ENCODE measurements at places on chromosomes 1 and 21.

DNA sequence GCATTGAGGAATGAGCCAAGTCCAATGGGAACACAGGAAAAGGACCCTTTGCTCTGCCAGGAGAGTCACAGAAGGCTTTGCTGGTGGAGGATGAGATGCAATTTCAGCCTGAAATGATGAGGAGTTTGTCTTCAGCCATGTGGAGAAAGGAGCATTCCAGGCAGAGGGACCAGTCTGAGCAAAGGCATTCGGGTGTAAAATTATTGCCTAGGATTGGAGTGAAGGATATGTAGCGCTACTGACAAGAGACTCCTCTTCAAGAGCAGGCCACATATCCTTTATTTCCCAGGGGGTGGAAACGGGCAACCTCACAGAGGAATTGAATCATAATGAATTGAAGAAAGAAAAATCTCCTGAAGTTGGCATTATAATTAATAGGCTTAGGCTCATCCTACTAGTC is 1.1 kb upstream of the CSF1 start:
- no peak for DNase-seq

- no peak for DNase-seq
Observed at GRCh38 chr1:89949991-89950624, 44.8 kb upstream of the ZNF326 start.

- no peak for DNase-seq
Observed at GRCh38 chr1:103283841-103284669, 175.7 kb upstream of the COL11A1 start.

DNA sequence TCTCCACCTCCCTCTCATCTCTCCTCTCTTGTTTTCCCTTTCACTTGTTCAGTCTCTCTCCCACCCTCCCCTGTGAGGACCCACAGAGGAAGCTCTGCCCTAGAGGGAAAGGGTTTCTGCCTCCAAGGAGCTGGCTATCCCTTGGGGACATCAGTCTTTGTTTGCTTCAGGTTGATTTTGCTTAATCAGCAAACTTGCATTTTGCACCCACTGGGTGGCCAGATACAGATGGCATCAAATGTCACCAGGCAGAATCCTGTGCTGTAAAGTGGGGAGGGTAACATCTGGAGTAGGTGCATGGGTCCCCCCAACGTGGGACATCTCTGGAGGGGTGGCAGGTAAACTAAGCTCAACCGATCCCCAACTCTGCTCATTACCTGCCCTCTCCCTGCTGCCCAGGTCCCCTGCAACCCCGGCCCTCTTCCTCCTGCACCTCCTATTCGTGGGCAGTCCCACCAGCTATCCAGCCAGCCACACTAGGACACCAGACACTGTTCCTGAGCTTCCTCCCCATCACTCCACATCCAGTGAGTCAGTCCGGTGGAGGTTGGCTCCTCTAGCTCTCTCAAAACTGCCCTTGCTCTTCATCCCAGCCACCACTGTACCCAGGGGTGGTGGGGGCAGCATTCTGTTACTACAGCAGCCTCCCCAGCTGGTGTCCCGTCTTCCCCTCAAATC is 123.3 kb downstream of the KCNN3 start:
- DNase-seq, result no peak

- no peak for DNase-seq
Observed at GRCh38 chr1:56424744-56425493, 154.4 kb downstream of the PLPP3 start.

- peak; percentile 60 for DNase-seq
Observed at GRCh38 chr1:200367841-200368534, 41.8 kb downstream of the ZNF281 start.

DNA sequence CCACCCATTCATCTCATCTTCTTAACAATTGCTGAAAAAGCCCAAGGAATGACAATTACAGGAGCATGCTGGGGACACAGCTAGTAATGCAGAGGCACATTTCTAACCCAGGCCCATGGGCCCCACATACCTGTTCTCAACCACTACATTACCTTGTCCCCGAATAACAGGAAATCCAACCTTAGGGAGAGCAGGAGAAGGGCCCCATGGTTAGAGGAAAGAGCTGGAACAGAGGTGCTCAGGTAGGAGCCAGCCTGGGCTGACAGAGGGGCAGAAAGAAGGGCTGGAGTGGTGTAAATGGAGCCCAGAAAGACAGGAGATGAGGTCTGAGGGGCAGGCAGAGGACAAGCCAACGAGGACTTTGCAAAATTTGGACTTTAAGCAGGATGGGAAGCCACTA is 11.4 kb upstream of the S100A8 start:
- DNase-seq, result no peak

- no peak for DNase-seq
Observed at GRCh38 chr1:25217598-25218232, 14.6 kb downstream of the SYF2 start.

- no peak for DNase-seq
Observed at GRCh38 chr21:35028451-35028978, 20.6 kb downstream of the RUNX1 start.

GRCh38 chr1:44604157-44604955 is 69.9 kb downstream of the TMEM53 start:
- no peak for DNase-seq

GRCh38 chr1:111669268-111669667 is 49.7 kb downstream of the RAP1A start:
- no peak for DNase-seq

DNA sequence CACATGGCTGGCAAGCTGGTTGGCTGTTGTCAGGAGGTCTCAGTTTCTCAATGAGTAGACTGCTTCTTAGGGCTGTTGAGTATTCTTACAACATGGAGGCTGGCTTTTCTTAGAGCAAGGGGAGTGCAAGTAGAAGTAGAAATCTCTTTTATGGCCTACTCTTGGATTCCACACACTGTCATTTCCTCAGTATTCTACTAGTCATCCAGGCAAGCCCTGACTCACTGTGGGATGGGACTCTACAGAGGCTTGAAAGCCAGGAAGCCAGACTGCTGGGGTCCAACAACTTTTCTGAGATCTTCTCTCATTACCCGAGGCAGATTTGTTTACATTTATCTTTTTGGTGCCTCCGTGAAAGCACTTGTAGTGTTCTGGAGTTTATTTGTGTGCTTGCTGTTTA is 196.2 kb upstream of the APP start:
- DNase-seq, result no peak

GRCh38 chr1:97424209-97424608 is 496.6 kb downstream of the DPYD start:
- DNase-seq, result no peak

- no peak for DNase-seq
Observed at GRCh38 chr1:208637181-208637580, 393.0 kb upstream of the PLXNA2 start.

- no peak for DNase-seq
Observed at GRCh38 chr21:45748593-45748992, 105.1 kb downstream of the PCBP3 start.

DNA sequence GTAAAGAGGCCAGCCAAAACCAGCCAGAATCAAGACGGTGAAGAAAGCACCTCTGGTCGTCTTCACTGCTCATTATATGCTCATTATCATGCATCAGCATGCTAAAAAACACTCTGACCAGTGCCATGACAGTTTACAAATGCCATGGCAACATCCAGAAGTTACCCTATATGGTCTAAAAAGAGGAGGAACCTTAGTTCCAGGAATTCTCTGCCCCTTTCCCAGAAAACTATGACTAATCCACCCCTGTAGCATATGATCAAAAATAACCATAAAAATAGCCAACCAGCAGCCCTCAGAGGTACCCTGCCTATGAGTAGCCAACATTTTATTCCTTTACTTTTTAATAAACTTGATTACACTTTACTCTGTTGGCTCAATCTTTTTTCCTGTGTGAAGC is 34.2 kb upstream of the PBX1 start:
- no peak for DNase-seq

DNA sequence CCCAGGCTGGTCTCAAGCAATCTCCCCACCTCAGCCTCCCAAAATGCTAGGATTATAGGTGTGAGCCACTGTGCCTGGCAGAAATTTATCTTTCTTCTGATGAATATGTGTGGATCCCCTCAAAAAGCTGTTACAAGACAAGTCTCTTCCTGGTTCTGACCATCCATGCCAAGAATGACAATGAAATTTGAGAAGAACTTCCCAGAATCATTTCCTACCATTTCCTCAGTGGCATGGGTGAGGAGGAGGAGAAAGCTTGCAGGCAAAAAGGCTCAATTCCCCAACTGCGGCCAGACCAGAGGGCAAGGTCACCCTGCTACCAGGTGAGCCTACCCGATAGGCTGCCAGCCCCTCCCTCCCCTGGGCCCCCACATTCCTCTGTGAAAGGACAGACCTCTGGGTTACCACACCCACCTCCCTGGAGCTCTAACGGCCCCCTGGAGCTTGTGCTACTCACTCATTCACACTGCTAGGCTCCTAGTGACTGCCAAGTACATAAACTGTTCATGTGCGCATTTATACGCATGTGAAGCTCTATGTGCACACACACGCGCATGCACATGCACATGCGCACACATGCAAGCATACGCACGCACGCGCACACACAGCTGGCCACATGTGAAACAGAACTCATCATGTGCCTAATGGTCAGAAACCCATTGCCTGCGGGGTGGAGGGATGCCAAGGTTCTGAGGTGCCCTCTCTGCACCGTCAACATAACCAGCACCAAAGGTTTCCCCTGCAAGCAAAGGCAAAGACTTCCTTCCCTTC is 17.0 kb downstream of the MRAP start:
- no peak for DNase-seq

GRCh38 chr21:46144464-46145070 is 10.8 kb downstream of the FTCD start:
- no peak for DNase-seq

DNA sequence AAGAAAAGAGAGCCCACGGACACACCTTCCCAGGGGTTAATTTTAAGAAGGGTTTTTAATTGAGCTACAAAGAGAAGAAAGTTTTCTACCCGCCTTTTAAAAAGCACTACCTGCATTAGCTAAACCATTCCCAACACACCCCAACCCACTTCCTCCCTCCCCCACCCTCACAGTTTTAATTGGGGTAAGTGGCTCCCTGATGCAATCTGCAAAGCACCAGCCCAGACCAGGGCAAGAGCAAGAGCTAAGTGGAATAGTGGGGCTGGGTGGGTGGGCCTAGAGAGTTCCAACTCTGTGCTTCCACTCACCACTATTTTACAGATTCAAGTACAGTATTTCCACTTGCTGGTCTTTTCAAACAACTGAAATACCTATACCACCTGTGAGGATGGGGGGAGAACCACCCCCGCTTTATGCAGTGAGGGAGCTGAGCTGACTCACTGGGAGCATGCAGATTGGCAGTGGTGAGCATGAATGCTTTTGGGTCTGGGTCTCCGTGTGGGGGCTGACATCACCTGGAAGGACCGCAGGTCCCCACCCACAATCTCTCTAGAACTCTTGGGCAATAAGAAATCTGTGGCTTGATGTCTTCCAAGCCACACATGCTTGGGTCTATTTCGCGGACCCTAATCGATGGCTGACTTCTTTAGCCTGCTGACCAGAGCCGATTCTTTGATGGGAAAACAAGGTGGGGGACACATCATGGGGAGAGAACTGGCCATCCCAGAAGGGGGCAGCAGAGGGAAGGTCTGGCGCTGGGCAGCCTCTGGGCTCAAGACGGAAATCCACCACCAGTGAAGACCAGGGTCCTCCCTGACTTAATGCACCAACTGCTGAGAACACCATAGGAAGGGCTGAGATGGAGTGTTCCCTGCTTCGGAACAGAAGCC is 95.5 kb downstream of the SSBP3 start:
- DNase-seq, result peak; percentile 22

GRCh38 chr1:184461321-184461720 is 74.5 kb downstream of the C1orf21 start:
- DNase-seq, result no peak

- no peak for DNase-seq
Observed at GRCh38 chr21:40194185-40194980, 327.1 kb downstream of the PCP4 start.

GRCh38 chr1:4710592-4711415 is 56.4 kb downstream of the AJAP1 start:
- no peak for DNase-seq

DNA sequence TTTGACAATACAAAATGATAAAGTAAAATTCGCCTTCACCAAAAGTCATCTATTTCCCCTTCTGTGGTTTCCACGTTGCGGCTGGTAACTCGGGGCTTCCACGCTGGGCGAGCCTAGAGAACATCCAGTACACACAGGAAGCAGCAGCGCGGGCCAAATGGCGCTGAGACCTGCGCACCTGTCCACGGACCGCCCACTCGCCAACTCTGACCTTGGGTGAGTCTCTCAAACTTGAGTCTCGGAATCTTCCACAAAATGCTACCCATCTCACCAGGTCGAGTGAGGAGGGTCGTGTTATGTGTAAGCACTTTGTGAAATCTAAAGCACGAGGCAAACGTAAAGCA is 820 bp upstream of the TTF2 start:
- no peak for DNase-seq

DNA sequence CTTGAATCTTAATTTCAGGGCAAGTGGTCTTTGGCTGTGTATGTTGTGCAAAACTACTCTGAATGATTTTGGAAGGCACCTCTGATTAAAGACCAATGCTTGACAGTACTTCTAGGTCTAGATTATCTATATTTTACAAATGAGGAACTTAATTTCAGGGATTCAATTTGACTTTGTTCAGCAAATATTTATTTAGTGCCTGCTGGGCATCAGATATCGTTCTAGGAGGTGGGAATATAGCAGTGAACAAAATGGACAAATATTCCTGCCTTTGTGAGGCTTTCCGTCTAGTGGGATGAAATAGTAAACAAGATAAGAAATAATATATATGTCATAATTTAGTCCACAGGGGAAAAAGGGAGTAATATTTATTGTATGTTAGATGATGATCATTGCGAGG is 4.7 kb downstream of the ZNF326 start:
- no peak for DNase-seq

DNA sequence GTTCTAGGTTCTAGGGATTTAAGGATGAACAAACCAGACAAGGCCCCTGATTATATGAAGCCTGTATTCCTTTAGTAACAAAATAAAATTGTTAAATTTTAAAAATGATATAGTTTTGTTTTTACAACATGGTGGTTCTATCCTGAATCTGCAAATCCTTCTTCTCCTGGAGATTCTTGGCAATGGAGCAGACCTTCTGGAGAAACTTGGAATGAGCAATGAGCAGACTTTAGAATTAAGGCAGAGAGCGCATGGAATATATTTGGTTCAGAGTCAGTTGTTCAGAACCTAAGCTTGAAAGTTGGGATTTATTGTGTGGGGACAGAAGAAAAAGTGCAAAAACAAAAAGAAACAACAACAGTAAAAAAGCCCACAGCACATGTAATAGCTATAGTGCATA is 381.1 kb downstream of the ADGRL2 start:
- DNase-seq, result no peak

DNA sequence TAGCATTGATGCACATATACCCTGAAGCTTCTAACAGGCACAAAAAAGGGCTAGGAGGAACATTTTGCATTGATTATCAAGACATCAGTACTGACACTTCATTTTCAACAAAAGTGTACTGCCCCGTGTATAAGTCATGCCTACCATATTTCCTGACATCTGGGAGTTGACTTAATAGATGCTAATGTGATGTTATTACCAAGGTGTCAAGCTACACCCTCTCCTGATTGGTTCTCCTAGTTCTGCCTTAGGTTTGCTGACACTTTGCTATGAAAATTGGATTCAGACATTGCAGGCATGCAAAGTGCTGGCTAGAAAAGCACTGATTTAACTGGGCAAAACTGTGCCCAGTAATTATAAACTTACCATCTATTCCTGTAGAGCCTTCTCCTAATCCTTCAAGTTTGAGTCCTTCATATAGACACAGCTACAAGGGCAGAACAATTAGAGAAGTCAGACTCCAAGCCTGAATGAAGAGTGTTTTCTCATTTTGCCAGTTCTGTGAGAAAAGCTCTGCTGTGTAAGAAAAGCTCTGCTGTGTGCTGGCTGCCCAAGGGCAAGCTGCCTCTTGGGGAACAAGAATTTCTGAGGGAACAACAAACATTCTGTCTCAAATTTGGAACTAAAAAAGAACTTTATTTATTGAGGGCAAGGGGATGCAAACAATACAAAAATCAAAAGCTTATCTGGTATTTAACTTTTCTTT is 11.2 kb downstream of the S100A10 start:
- no peak for DNase-seq
